Kidney (tissue), 22 donors: ENCODE measurements at places on chromosomes 2 and 18. TPM values are rescaled to one million over a fixed set of nuclear protein-coding genes. Genes with fewer than 3 reads are reported as not detected.

Gene TWSG1
- total RNA-seq: 50.1 TPM

DNA sequence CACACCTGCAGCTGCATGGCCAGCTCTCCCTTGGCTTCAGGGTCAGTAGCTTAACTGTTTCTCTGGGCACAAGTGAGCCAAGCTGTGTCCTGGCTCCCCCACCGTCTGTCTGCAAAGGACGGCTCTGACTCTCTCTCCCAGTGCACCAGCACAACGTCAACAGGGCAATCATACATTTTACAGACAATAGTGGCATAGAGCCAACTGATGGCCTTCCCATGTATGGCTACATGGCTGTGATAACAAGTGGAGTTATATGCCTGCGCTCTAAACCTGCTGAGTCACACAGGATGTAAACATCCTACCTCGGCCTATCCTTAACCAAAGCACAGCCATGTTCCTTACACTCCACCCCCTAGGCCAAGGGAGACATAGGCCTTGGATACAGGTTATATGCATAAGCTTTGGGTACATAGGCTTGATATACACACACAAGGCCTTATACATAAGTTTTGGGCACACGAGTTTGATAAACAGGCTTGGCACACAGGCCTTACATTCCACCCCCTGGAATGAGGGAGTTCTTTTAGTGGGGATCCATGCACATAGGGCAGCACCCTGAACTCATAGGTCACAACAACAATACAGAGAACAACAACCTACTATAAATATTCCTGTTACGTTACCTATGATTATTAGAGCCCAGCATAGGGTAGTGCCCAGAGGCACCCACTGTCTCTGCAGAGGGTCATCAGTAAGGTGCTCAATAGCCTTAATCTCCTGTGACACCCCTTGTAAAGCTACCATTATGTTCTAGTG, 17.7 kb downstream of the PHOSPHO2 start:
- no peaks in the 10 kb centered on the region for H3K27me3 ChIP-seq
- no peak overlapping the region for H3K27ac ChIP-seq
- H3K4me3 ChIP-seq: no peak overlapping the region
- no peaks in the 10 kb centered on the region for H3K36me3 ChIP-seq
- DNase-seq: no peak

GRCh38 chr2:171260471-171261424, 100.1 kb upstream of the TLK1 start:
- H3K36me3 ChIP-seq: no peaks in the 10 kb centered on the region
- no peak overlapping the region for H3K27ac ChIP-seq
- H3K4me1 ChIP-seq: no peaks in the 10 kb centered on the region
- DNase-seq: no peak

GRCh38 chr2:72236445-72237067, 88.9 kb upstream of the CYP26B1 start:
- no peaks in the 10 kb centered on the region for H3K27me3 ChIP-seq
- no peak overlapping the region for H3K4me3 ChIP-seq
- DNase-seq: no peak
- H3K27ac ChIP-seq: no peak overlapping the region

GRCh38 chr18:22637787-22638186, 220.1 kb upstream of the CTAGE1 start:
- no peak overlapping the region for H3K4me3 ChIP-seq
- H3K36me3 ChIP-seq: no peaks in the 10 kb centered on the region
- H3K4me1 ChIP-seq: no peaks in the 10 kb centered on the region
- DNase-seq: no peak
- no peaks in the 10 kb centered on the region for H3K27me3 ChIP-seq
